Activated CD8-positive, alpha-beta memory T cell treated with anti-CD3 and anti-CD28 coated beads, Interleukin-2, amount 10 ng/mL, durations not matched to agents 7 days and 5 days (primary cell): ENCODE measurements at places on chromosomes 12 and 14.
A peak's percentile ranks its signal among the peaks of the same experiment; 100 is the strongest.

GRCh38 chr14:100539766-100540140 lies 47.5 kb downstream of the BEGAIN start:
- no peak for DNase-seq

- no peak for DNase-seq
These were observed 30.8 kb downstream of the CACNA1C start for GRCh38 chr12:2083561-2083960.

GRCh38 chr14:94933486-94933885 lies 163.6 kb upstream of the GSC start:
- no peak for DNase-seq

DNA sequence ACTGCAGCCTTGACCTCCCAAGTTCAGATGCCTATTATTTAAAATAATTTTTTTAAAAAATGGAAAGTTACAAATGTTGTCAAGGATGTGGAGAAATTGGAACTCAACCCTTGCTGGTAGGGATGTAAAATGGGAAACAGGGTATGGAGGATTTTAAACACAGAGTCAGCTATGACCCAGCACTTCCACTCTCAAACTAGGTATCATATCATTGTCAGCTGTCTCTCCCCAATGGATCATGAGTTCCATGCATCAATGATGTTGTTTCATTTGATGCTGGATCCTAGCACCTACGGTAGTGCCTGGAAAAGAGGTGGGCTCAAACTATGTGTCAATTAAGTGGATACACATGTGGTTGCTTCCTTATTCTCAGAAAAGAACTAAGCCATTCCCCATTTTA lies 150.9 kb downstream of the RIMBP2 start:
- no peak for DNase-seq

- no peak for DNase-seq
These were observed 22.2 kb upstream of the MEG3 start for GRCh38 chr14:100803676-100804075.

DNA sequence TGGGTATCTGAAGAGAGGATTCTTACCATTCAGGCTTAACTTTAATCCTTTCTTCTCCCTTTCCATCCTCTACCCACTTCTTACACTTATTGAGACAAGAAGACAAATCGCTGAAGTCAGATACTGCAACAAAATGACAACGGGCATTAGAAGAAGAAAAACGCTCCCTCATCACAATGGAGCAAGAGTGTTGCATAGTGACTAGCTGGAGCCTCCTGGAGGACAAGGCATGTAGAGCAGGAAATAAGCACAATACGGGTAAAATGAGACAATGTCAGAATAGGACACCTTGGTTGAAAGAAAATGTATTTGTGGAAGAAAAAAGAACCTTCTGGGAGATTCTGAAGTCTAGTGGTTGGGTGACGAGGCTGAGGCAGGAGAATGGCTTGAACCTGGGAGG lies 501.0 kb downstream of the RERGL start:
- DNase-seq = no peak

DNA sequence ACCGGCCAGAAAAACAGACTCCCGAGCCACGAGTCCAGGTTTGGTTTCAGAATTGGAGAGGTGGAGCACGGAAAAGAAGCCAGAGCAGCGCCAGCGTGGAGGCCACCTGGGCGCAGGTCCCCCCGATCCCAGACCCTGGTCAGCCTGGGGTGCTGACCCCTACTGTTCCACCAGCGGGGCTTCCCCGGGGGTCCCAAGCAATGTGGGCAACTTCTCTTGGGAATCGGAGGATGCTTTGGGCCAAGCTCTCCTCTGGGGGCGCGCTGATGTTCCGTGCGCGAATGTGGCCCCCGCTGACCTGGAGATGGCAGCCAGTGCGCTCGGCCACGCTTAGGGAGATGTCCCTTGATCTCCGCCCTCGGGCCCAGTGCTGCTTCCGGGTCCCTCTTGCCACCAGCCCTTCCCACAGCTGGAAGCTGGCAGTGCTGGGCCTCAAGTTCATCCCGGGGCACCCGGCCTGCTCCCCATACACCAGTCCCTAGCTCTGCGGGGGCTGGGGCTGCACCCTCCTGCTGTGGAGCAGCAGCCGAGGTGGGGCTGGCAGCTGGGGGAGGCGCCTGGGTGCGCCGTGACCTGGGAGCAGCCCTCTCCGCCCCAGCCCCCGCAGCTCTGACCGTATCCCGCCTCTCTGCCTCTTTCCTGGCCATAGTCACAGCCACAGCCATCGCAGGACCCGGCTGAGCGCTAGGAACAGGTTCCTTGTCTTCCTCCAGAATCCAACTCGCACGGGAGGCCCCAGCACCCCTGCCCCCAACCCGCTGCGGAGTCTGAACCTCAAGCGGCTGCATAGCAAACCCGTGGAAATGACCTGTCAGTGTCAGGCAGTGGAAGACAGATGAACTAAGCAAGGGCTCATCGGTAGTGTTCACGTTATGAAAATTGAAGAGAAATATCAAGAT lies 91.2 kb downstream of the RCOR1 start:
- no peak for DNase-seq

- peak; percentile 38 for DNase-seq
These were observed 4.9 kb downstream of the CACNA2D4 start for GRCh38 chr12:1913377-1914113.

- DNase-seq = no peak
These were observed 416.0 kb downstream of the KCNH5 start for GRCh38 chr14:62629176-62629725.

DNA sequence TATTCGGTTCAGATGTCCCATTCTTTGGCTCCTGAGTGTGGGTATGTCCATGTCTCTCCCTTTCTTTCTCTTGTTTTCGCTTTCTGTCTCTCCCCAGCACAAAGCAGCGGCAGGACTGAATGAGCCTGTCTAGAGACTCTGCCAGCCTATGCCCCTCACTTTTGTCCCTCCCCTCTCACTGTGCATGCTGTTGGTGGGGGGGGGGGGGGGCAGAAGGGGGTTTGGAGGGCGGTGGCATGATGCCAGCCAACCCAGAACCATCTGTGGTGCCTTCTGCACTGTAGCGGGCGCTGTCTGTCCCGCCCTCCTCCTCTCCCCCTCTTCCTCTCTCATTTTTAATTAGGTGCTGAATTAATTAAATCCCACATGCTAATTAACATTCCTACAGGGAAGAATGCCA lies 17.7 kb downstream of the NGDN start:
- DNase-seq = no peak

- DNase-seq = no peak
These were observed 98.9 kb downstream of the RBM19 start for GRCh38 chr12:113867258-113867657.

DNA sequence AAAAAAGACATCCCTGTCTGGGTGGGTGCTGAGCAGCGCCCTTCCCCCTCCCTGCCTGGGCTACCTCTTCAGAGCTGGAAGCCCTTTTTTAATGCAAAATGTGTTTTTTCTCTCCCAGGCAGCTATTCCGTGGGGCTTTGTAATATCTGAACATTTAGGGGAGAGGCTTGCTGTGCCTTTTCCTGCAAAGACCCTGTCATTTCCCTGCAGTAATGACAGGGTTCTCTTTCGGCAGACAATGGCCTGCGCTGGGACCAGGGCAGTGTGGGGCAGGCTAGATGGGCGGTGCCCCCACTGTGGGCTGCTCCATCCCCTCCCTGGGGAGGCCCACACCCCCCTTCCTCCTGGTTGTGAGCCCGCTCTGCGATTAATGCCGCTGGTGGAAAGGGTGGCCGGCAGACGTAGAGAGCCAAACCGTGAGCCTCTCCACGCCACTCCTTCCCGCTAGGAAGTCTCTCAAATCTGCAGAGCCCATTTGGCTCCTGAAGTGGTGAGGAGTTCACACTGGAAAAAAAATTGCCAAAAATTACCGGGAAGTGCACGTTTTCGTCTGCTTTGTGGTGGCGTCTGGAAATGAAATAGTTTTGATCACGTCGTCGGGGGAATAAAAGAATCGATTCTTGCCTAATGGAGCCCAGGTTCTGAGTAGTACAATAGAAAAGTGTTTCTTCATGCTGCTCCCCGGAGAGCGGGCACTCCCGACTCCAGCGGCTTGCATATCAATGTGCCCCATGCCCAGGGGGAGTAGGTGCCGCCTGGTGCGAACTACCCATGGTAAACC lies 31.5 kb downstream of the KIF26A start:
- no peak for DNase-seq

- no peak for DNase-seq
These were observed 445.6 kb downstream of the ADAMTS20 start for GRCh38 chr12:43106355-43106754.

- DNase-seq = no peak
These were observed 74.0 kb downstream of the TSPAN9 start for GRCh38 chr12:3150931-3151835.

- DNase-seq = peak; percentile 58
These were observed 14.2 kb downstream of the BCL11B start for GRCh38 chr14:99257673-99258221.

DNA sequence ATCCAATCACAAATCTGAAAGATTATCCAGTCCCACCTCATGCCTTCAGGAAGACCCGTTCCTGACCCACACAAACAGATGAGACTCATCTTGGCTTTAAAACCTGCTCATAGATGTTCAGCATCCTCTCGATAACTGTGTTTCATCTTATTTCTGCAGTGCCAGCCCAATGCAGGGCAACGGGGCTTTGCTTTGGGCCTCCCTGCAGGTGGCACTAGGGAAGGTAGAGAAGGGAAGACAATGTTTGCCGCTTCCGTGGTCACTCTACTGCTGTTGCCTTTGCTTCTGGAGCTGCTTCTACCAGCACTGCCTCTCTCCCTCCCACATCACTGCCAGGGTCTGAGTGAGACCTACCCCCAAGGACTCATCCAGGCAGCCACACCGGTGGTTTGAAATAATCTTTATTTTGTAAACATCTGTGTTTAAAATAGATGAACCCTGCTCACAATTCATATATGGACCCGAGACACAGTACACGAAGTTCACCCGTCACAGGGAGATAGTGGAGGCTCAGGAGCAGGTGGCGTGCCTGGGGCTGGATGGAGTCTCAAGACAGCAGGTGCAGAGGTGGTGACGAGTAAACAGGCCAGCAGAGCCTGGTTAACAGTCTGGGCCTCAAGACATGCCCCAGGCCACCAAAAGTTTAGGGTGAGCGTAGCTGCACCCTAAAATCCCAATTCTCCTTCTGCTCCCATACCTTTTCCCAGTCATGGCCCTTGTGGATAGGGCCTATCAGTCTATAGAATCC lies 3.1 kb upstream of the GPX2 start:
- no peak for DNase-seq

- DNase-seq = no peak
These were observed 33.3 kb downstream of the ACTN1 start for GRCh38 chr14:68945585-68946488.

DNA sequence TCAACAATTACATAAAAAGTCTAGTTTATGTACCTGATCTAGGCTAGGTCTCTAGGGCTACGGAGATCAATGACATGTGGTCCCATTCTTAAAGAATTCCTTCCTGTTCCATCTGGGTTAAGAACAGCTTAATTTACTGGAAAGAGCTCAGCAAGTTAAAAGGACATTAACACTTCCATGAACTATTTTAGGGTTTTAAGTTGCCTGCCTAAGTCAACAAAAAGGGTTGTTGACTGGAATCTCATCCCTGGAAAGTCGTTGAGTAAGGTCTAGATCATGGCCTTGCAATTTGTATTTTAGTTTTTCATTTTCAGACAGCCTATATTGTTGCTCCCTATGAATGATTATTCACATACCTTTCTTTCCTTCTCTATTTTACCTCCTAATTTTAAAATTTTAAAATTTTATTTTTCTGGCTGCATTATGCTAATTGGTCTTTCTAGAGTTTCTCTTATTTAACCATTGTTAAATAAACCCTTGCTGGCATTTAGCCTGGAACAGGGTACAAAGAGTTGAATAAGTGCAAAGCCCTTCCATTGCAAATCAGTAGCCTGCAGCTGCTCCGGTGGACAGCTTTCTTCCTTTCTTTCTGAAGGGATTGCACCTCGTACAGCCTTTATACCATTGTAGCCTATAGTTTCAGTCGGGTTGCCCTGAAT lies 66.3 kb downstream of the VRK1 start:
- DNase-seq = no peak

- DNase-seq = no peak
These were observed 51.2 kb downstream of the TMEM30B start for GRCh38 chr14:61229981-61230380.

GRCh38 chr12:70094467-70094866 lies 148.8 kb upstream of the CNOT2 start:
- DNase-seq = no peak

DNA sequence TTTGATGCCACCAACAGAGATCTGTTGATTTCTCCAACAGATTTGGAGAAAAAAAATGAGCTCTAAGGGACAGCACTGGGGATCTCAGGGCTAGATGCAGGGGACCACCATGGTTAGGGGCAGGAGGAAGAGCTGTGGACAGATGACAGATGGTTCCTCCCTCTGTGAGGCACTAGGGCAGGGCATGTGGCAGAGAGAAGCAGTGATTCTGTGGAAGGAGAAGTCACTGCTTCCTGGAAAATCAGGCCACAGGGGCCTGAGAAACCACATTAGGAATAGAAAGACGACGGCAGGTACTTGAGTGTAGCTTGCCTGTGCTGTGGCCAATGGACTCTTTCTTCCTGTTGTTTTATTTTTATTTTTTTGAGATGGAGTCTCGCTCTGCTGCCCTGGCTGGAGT lies 24.9 kb upstream of the TMED2 start:
- DNase-seq = no peak

DNA sequence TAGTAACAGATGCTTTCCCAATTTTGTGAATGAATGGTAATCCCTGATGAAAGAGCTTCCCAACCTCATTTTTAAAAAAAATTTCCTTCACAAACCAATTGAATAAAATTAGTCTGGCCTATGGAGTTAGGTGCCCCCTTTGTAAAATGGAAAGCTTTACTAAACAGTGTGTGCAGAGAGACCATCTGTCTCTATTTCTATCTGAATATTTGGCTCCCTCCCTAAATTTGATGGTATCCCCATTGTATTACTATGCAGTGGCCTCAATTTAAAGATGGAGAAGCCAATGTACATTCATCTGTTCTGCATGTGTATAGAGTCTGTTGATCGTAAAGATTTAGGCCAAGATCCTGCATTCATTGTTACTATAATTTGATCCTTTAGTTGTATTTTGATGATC lies 397.7 kb upstream of the RGS6 start:
- DNase-seq = no peak

DNA sequence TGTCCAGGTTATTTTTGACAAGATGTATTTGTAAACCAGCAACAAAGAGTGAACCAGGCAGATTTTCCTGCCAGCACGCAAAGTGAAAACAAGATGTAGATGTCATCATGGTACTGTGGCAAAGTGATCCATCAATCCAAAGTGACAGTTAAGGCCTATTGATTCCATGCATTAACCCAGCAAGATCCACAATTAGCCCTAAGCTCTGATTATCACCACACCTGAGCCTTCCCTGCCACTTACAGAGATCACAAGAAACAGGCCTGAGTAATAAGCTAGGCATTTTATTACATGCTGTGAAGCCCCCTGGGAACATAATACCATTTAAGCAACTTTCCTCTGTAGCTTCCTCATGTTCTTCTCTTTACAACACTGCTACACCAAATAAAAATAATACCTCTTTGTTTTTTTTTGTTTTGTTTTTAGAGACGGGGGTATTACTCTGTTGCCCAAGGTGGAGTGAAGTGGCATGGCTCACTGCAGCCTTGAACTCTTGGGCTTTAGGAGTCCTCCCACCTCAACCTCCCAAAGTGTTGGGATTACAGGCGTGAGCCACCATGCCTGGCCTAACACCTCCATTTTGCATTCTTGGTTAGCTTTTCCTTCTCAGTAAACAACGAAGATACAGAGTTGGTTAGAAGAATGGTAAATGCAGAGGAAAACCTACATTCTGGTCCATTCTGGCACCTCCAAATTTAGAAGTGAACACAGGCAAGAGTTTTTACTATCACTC lies 85.5 kb downstream of the STON2 start:
- no peak for DNase-seq
